ENCODE measurements at places on chromosomes 11 and 22.

DNA sequence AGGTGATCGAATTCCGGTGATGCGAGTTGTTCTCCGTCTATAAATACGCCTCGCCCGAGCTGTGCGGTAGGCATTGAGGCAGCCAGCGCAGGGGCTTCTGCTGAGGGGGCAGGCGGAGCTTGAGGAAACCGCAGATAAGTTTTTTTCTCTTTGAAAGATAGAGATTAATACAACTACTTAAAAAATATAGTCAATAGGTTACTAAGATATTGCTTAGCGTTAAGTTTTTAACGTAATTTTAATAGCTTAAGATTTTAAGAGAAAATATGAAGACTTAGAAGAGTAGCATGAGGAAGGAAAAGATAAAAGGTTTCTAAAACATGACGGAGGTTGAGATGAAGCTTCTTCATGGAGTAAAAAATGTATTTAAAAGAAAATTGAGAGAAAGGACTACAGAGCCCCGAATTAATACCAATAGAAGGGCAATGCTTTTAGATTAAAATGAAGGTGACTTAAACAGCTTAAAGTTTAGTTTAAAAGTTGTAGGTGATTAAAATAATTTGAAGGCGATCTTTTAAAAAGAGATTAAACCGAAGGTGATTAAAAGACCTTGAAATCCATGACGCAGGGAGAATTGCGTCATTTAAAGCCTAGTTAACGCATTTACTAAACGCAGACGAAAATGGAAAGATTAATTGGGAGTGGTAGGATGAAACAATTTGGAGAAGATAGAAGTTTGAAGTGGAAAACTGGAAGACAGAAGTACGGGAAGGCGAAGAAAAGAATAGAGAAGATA, at the start of gene MALAT1:
TSS of gene MALAT1 (plus strand) at position 69 of the 736 bp plus-strand sequence.
- peak; percentile 45 for DNase-seq

- DNase-seq: no peak
Observed at GRCh38 chr11:74102321-74102720, 68.5 kb downstream of the C2CD3 start.

- DNase-seq: no peak
Observed at GRCh38 chr22:17155941-17156340, 3.1 kb downstream of the HDHD5 start.

- no peak for DNase-seq
Observed at GRCh38 chr11:68792400-68792966, 41.2 kb upstream of the TESMIN start.

- DNase-seq: peak; percentile 7
Observed at GRCh38 chr11:100863080-100863581, 176.0 kb downstream of the ARHGAP42 start.

- no peak for DNase-seq
Observed at GRCh38 chr22:50046019-50046415, 12.1 kb downstream of the TTLL8 start.

- no peak for DNase-seq
Observed at GRCh38 chr11:2891326-2892214, 6.0 kb upstream of the CDKN1C start.

GRCh38 chr22:30823015-30823370, 128.3 kb downstream of the OSBP2 start:
- DNase-seq: peak; percentile 78

GRCh38 chr22:46969961-46970360, 207.5 kb downstream of the TBC1D22A start:
- no peak for DNase-seq

- peak; percentile 90 for DNase-seq
Observed at GRCh38 chr11:1837171-1838076, 1.4 kb upstream of the TNNI2 start.

DNA sequence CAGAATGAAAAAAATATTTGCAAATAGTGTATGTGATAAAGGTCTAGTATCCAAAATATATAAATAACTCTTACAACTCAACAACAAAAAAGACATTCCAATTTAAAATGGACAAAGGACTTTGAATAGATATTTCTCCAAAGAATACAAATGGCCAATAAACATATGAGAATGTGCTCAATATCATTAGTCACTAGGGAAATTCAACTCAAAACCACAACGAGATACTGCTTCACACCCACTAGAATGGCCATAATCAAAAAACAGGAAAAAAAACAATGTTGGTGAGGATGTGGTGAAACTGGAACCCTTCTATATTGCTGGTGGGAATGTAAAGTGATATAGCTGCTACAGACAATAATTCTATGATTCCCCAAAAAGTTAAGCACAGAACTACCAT, 38.6 kb upstream of the RPS13 start:
- no peak for DNase-seq

DNA sequence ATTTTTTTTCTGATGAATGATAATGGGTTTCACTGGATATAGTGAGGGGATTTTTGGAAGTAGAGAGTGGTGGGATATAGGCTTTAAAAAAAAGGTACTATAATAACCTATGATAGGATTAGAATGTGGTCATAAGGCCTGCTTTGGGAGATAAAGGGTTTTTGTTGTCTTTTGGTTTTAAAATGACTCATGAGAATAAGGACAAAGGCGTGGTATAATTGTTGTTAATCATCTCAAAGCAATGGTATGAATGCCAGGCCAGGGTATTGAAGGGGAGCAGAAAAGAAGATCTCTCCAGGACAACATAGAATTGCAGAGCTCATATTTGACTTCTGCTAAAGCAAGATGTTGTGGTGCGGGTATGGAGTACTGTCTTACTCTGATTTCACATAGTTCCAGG, 579.4 kb downstream of the JRKL start:
- DNase-seq: no peak

- no peak for DNase-seq
Observed at GRCh38 chr22:27883656-27884350, 35.3 kb downstream of the PITPNB start.

- DNase-seq: no peak
Observed at GRCh38 chr11:35781861-35782470, 119.4 kb downstream of the TRIM44 start.

- DNase-seq: no peak
Observed at GRCh38 chr11:56010716-56011115, 16.3 kb upstream of the OR5F1 start.

GRCh38 chr11:125496529-125496857, 428 bp upstream of the FEZ1 start:
- no peak for DNase-seq

GRCh38 chr22:48494968-48495750, 1332.5 kb downstream of the BRD1 start:
- no peak for DNase-seq

- no peak for DNase-seq
Observed at GRCh38 chr11:34790620-34791019, 125.6 kb downstream of the APIP start.

DNA sequence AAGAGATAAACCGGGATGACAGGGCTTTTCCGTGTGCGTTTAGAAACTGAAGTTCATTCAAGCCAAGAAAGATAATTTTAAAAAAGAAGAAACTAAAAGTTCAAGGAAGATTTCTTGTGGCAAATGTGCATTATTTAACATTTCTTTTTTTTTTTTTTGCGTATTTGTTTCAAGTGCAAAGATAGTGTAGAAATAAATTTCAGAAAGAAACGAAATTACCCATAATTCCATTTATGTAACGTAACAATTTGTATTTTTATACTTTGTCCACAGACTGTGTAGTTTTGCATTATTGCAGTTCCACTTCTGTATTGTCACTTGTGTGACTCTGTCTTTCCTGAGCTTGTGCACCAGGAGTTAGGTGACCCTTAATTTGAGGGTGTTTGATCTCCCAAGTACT, 24.0 kb downstream of the SNAP29 start:
- no peak for DNase-seq

- no peak for DNase-seq
Observed at GRCh38 chr22:32909581-32910428, 108.3 kb downstream of the TIMP3 start.

GRCh38 chr11:122393209-122393860, 262.2 kb upstream of the UBASH3B start:
- no peak for DNase-seq

Data from HuH-7 (cell line).